ENCODE measurements at places on chromosomes 4 and X.
A peak's percentile ranks its signal among the peaks of the same experiment; 100 is the strongest.

GRCh38 chrX:102863735-102864134, 73.3 kb upstream of the RAB40AL start:
- peak; percentile 85 for DNase-seq

GRCh38 chr4:151887031-151887815, 126.4 kb upstream of the GATB start:
- no peak for DNase-seq

- no peak for DNase-seq
These were observed 90.2 kb downstream of the CXCL13 start for GRCh38 chr4:77695774-77696173.

- DNase-seq, result no peak
These were observed 227.0 kb downstream of the DKK2 start for GRCh38 chr4:106809076-106809475.

DNA sequence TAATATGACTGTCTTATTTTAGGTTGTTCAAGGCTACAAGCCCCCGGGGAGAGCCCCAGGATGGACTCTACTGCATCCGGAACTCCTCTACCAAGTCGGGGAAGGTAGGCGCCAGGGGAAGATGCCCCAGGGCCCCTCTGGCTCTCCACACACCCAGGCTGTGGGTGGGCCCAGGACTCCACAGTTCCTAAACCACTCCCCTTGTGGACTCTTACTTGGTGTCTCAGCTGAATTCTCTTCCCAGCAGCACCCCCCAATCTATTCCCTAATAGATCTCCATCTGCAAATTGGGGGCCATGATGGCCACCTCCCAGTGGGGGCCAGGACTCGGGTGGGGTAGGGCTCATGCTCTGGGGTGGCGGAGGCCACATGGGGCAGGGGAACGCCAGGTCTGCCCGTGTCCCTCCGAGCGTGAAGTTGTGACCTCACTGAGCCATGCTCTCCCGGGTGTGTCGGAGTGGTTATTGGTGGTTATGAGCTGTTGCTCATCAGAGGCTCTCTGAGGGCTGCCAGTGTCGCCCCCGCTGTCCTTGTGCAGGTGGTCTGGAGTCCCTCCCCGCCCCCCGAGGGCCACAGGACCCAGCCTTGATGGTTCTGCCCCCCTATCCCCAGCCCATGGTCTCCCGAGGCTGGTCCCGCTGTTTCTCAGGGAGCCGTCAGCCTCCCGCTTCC, 11.2 kb upstream of the ADD1 start:
- DNase-seq, result no peak

DNA sequence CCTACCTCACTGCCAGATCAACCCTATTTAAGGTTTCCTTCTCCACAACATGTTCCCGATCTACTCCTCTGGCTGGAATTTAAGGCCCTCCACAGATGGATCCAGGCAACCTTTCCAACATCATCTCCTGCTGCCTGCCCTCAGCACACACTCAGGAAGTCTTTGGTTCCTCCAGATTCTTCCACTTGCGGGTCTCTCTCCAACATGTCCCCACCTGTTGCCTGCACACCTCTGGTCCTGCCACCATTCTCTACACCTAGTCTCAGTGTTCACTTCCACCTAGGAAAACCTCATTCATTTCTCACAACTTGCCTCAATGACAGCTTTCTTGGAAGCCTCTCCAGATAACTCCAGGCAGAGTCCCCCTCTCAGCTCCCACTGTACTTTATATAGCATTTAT, 80.1 kb downstream of the RTL5 start:
- DNase-seq, result no peak

GRCh38 chr4:31374256-31374960, 654.2 kb downstream of the PCDH7 start:
- no peak for DNase-seq

GRCh38 chr4:156195914-156196313, 242.2 kb upstream of the CTSO start:
- no peak for DNase-seq

DNA sequence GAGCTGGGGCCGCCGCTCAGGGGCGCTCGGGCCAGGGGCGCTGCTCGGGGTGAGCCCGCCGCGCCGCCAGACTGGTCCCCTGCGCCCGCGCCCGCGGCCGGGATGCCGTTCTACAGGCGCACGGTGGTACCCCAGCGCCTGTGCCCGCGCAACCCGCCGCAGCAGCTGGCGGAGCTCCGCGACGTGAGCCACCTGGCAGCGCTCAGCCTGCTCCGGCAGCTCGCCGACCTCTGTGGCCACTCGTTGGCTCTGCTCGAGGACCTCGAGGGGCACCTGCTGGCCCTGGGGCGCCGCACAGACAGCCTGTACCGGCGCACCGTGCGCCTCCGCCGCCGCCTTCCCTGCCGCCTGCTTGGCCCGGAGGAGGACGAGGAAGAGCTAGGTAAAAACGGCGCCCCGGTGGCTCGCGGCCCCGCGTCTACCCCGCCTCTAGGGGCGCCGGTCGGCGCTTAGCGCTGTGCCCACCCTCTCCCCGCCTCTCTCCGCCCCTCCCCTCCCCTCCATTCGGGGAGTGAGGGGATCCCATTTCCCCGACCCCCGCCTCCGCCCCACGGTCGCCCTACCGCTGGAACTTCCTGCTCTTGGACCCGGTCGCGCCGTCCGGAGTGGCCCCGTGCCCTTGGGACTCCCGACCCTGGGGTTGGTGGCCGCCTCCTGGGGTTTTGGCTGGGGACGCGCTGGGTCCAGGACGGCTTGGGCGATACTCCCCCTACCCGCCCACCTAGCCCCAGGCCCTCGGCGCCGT, 513 bp downstream of the NHSL2 start:
- peak; percentile 35 for DNase-seq

DNA sequence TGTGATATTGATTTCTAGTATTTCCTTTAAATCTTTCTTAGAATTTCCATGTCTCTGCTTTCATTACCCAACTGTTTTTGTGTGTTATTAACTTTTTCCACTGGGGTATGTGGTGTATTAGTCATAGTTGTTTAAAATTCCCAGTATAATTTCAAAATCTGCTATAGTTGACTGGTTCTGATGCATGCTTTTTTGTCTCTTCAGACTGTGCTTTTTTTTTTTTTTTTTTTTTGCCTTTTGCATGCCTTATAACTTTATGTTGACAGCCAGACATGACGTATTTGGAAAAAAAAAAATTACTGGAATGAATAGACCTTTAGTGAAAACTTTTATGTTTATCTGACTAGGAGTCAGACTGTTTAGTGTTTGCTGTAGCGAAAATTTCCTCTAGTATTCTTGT, 580.4 kb downstream of the ANKRD50 start:
- DNase-seq, result no peak

DNA sequence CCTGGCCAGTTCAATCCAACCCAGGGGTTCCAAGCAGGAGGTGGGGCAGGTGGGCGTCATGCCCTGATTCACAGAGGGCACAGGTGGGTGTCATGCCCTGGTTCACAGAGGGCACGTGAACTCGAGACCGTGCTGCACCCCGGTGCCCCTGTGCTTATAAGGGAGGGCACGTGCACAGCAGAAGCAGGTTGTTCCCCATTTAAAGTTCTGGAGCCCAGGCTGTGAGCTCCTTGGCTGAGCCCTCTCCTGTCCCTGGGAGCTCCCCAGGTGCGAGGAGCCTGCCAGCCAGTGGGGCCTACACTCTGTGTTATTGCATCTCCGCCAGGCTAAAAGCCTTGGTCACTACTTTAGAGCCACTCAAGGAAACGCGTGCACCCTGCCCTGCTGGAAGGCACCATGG, 3.2 kb upstream of the CPZ start:
- peak; percentile 13 for DNase-seq

GRCh38 chrX:50114113-50114512, 86.7 kb downstream of the AKAP4 start:
- no peak for DNase-seq

GRCh38 chrX:40278340-40279090, 180.8 kb upstream of the BCOR start:
- DNase-seq, result peak; percentile 45

DNA sequence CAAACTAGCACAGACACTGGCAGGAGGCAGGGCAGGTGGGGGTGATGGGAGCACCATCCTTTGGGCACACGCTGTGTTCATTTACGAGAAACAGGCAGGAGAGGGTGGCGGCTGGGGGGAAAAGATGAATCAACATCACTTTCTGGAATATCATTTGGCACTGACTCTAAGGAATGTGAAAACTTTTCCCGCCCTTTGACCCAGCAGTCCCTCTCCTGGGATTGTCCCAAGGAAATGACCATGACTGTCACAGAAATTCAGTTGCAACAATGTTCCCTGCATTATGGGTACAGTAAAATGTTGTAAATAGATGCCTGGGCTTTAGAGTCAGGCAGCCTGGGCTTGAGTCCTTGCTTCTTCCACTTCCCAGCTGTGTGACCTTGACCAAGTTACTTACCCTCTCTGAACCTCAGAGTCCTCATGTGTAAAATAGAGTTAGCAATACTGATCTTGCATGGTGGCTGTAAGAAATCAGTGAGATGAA, 58.6 kb downstream of the ABLIM2 start:
- DNase-seq, result no peak

GRCh38 chr4:142402156-142402555, 443.9 kb downstream of the INPP4B start:
- no peak for DNase-seq

GRCh38 chr4:2702361-2702760, 53.8 kb downstream of the TNIP2 start:
- no peak for DNase-seq

GRCh38 chrX:57119416-57119815, 1.9 kb downstream of the SPIN2B start:
- no peak for DNase-seq

DNA sequence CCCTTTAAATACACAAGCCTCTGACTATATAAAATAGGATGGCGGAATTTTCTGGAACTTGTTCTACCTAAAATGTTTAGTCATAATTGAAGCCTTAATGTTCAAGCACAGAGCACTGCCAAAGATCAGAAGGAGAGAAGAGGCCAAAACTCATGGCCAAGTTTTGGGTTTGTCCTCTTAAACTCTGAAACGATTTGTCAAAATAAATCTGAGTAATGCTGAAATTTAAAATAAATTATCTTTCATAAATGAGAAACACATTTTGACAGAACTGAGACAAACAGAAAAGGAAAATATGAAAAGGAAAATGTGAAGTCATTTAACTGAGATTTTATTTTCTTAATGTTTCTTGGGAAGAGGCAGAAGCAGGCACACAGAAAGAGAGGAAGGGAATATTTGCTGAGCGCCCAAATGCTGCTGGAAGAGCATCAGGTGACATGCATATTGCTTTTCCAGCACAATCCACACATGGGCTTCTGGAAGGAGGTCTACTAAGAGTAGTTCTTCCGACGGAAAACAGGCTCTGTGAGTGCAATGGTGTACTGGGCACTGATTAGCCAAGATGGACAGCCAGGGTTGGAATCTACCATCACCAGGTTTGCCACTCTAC, 47.4 kb upstream of the ZNF518B start:
- peak; percentile 37 for DNase-seq

- no peak for DNase-seq
These were observed 130.3 kb downstream of the ARHGAP10 start for GRCh38 chr4:147862043-147862692.

- DNase-seq, result peak; percentile 56
These were observed 568.6 kb upstream of the BOD1L1 start for GRCh38 chr4:14196131-14196530.

DNA sequence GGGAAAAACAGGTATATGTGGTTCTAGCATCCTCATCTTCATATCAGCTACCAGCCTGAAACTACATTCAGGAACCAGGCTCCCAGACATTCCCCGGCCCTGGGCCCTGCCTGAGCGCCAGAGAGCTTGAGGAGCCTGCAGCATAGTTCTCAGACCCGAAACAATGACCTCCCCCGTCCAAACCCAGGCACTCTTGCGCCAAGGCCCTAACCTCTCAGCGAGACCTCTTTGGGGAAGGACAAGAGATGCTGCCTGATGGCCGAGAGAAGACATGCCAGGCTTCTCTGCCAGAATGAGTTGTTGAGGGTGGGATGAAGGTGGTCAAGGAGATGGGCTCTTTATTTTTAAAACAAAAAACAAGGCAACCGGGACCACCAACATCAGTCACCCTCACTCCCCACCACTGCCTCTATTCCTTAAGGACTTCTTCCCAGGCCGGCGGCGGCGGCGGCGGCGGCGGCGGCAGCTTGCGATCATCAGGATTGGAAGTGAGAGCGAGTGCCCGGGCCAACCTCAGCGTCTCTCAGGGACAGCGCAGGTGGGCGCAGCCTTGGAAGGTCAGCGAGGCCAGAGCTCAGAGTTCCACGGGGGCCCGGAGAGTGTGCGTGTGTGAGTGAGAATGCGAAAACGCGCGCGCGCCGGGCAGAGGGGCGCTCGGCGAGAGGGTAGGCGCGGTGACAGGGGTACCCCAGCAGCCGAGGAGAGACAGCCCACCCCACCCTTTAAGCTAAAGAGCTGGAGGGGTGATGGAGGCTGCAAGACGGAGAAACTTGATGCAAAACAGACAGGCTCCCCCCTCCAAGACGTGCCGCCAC, 601 bp downstream of the INPP4B start:
- peak; percentile 38 for DNase-seq

DNA sequence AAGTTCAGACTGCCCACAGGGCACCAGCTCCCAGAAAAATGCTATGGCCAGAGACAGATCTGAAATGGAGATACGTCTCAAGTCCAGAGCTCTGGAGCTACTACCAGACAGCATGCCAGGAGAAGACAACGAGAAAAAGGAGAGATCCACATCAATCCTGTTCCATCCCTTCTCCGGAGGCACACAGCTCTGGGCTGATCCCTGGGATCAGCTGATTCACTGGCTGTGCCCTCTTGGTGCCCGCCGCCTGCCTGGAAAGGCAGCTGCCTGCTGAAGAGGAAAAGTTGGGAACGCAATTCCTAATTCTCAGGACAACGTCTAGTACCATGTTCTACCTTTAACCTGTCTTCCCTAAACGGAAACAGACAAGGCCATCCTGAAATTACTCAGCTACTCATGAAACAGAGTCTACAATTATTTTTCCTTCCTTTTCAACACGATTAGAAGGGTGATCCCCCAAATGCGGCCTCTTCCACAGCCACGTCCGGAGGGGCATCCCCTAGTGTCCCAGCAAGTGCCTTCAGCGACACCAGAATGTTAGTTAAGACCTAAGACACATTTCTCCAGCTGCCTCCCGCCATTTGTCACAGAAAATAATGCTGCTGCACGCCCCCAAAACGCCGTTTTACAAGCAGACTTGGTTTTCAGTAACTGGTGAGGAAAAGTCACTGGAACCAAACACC, 2.4 kb downstream of the ZFYVE28 start:
- no peak for DNase-seq

DNA sequence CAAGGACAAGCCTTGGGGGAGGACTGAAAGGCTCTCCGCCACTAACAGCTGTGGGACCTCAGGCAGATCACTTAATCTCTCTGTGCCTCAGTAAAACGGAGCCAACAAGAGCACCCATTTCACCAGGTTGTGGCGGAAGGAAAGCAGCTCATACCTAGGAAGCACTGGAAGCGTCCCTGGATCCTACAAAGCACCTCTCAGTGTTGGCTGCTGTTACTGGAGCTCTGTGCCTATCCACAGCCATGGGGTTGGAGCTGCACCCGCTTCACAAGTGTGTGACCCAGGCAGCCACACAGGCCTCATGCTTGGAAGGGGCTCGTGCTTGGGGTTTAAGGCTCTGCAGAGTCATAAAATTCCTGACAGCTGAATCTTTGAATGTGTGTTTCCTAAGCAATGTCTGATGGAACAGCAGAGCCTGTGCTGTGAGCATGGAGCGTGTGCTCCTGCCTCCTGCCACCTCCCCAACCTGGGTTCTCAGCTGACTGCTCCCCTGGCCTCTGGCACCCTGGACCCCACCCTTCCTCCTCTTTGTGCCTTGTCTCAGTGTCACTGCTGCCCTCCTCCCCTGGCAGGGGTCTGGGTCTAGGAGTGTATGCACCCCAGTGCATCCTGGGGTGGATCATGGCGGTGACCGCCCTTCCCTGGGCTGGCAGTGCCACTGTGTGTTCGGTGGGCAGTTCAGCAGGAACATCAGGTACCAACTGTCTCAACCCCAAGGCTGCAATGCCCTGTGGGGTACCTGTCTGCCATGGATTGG, 14.4 kb upstream of the MAN2B2 start:
- no peak for DNase-seq

Data from left hindlimb (tissue), 1 donor.